Fibroblast of the conjunctiva (primary cell): ENCODE measurements at places on chromosomes 5 and 9.
A peak's percentile ranks its signal among the peaks of the same experiment; 100 is the strongest.

GRCh38 chr5:157372472-157372822 lies 87.6 kb upstream of the NIPAL4 start:
- no peak for DNase-seq

DNA sequence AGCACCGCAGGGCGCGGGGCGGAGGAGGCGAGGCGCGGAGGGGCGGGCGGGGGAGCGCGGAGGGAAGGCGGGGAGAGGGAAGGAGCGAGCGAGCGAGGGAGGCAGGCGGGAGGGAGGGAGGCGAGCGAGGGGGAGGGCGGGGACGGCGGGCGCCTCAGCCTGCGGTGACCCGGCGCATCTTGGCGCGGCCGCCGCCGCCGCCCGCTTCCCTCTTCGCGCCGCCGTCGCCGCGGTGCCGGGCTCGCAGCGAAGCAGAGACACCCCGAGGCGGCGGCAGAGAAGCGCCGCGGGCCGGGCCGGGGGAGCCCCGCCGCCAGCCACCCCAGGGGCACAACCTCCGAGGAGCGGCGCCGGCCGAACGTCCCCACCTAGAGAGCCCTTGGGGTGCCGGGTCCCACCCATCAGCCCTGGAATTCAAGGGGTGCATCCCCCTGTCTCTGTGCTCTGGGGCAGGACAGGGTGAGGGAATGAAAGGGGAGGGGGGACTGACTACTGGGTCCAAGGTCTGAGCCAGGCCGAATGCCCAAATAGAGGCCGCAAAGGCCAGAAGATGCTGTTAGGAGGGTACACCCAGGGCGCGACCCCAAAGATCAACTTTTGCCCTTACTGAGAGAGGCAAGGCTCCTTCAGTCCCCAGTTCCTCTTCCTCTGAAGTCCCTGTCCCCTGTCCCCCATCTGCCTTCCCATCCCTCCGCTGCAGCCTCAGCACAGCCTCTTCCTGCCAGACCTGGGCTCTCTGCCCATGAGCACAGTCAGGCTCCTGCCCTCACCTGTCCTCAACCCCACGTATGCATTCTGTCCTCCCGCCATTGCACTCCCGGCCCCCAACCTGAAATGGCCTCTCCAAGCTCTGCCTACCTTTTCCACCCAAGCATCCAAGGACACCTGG lies at the start of gene ADAMTS2:
TSS of gene ADAMTS2 (minus strand) at position 29 of the 889 bp plus-strand sequence. CDS start 133 bp downstream, outside the sequence.
- peak; percentile 45 for DNase-seq

- peak; percentile 31 for DNase-seq
These were observed at the start of gene NDUFS6 for GRCh38 chr5:1801222-1801966. Gene NDUFS6 (plus strand): TSS chr5:1801407. CDS start chr5:1801418, 11 bp downstream.

DNA sequence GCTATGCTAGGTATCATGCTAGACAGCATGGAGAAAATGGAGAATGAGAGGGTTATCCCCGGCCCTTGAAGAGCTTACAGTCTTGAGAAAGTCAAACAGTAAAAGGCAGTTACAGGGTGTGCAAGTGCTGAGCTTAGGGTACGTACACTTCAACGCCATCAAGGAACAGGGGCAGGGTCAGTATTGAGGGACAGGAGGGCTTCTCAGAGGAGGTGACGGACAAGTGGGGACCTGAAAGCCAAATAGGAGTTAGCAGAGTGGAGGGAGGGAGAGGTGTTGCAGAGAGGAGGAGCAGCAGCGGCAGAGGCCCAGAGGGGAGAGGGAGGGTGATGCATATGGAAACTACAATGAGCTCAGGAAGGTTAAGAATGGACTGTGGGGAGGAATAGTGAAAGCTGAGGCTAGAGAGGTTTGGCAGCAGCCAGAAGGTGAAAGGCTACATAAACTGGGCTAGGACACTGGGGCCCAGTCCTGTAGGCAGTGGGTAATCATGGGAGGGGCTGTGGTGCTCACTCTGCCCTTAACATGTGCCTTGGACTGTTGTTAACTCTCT lies 88.0 kb downstream of the NRG2 start:
- DNase-seq = no peak

GRCh38 chr9:70557661-70558369 lies 143.4 kb upstream of the KLF9 start:
- no peak for DNase-seq

- no peak for DNase-seq
These were observed 43.6 kb downstream of the CCDC192 start for GRCh38 chr5:127746756-127747155.

GRCh38 chr9:128121924-128122808 lies 5.4 kb downstream of the PTGES2 start:
- no peak for DNase-seq

DNA sequence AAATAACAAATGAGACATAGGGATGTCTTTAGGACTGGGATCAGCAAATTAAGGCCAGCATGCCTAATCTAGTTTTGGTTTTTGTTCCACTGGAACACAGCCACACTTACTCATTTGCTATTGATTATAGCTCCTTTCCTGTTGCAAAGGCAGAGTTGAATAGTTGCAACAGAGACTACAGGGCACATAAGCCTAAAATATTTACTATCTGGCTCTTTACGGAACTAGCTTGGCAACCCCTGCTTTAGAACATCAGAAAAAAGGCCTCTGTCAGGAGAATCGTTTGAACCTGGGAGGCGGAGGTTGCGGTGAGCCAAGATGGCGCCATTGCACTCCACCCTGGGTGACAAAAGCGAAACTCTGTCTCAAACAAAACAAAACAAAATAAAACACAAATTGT lies 384.8 kb downstream of the ELAVL2 start:
- DNase-seq = no peak

GRCh38 chr5:5192681-5193080 lies 52.6 kb downstream of the ADAMTS16 start:
- no peak for DNase-seq

DNA sequence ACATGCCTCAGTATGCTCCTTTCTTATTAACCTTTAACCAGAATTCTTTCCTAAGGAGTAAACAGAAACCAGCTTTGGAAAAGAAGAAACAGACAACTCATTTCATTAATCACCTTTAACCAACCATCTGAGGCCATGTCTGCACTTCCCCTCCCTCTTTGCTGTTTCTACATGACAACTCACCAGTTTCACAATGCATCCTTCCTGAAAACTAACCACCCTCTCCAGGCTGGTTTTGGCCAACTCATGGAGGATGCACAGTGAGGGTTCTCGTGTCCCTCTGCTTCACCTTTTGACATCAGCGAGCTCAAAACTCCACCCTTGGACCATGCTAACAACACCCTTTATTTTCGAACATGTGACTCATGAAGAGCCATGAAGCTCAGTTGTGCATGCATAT lies 244.1 kb downstream of the ELAVL2 start:
- DNase-seq = no peak

- DNase-seq = peak; percentile 4
These were observed 66.0 kb downstream of the HMCN2 start for GRCh38 chr9:130331573-130331972.

DNA sequence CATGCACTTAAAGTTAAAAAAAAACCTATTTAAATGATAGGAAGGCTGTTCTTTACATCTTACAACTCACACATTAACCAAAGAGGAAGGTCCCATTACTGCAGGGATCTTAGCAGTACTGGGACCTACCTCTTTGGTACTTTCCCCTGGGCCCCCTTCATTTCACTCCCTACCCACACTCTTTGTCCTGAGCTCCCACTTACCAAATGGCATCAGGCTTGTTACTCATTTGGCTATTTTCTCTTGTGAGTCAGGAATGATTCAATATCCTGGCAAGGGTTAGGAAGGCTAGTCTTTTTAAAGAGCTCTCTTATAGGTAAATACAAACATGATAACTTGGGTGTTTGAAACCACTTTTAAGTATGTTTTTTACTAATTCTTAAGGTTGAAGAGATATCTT lies 117.4 kb upstream of the ELL2 start:
- peak; percentile 86 for DNase-seq

DNA sequence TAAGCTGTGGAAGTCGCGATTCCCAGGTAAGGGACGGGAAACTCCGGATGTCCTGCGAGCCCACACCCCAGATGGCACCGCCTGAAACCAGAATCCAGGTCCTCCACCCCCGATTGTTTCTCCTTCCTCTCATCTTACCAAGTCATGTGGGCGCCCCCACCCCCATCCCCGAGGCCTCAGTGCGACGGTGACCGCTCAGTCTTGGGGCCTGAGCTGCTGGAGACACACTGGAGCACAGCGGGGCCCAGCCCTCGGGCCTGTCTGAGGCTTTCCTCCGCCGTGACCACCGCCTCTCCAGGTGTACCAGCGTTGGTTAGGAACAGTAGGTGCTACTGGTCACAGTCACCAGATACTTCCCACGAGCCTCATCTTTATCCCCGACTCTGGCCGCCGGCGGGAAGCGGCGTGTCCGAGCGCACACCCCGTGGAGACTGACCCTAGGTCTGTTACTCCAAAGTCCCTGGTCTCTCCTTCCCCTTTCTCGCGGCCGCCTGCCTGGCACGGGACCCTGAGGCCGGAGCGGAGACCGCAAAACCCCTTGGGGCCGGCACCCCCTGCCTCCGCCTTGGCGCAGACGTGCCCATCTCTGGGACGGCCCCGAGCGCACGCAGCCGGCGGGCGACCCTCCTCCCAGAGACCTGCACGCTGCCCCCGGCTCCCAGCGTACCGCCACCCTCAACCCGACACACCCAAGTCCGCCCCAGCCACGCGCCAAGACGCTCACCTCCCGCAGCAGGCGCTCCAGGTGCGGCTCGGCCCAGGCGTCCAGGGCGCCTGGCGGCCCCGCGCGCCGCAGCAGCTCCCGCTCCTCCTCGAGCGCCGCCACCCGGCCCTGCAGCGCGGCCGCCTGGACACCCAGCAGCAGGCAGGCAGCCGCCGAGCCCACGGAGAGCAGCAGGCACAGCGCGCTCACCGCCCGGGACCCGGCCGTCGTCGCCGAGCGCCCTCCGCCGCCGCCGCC lies 733 bp downstream of the COL23A1 start:
- no peak for DNase-seq

DNA sequence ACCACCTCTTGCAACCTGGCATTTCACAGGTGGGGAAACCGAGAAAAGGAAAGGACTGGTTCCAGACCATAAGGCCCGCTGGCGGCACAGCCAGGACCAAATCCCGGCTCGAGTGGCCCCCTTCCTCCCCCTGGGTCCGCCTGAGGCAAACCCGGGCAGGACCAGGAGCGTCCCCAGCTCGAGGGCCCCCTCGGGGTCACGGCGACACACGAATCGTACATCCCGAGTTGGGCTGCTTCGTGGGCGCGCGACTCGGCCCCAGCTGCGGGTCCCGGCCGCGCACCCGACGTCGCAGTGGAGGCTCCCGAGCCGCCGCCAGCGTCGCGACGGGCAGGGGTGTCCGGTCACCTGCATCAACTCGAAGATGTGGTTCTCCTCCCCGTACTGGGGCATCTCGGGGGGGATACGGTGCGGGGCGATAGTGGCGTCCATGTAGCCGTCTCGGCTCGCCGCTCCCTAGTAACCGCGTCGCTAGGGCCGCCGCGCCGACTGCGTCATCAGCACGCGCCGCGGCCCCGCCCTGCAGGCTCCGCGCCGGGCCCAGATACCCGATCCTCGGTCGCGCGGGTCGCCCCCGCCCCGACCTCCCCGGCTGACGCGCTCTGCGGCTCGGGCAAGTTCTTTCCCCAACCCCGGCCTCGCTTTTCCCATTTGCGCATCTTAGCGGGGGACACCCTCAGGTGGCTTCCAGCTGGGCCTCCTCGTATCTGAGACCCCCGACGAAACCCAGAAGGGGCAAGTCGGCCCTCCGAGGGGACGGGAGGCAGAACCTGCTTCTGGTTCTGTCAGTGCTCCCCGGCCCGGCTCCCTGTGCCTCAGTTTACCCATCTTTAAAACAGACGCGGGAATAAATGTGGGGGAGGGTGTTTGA lies at the start of gene AK8:
TSS of gene AK8 (minus strand) at position 461 of the 871 bp plus-strand sequence. CDS start at position 432, 29 bp downstream.
- peak; percentile 30 for DNase-seq

DNA sequence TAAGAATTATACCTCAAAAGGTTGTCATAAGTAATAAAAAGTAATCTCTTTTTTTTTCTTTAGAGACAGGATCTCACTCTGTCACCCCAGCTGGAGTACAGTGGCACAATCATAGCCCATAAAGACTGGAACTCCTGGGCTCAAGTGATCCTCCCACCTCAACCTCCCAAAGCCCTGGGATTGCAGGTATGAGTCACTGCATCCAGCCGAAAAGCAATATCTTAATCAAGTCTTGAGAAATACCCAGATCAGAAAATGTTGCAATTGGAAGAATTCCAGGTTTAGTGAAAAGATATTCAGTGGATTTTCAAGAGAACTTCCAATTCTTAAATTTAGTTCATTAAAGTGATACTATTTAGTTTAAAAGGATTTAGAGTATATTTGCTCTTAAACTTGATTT lies 40.9 kb upstream of the IDNK start:
- DNase-seq = peak; percentile 50

GRCh38 chr5:63613442-63613841 lies 348.8 kb downstream of the HTR1A start:
- DNase-seq = no peak

DNA sequence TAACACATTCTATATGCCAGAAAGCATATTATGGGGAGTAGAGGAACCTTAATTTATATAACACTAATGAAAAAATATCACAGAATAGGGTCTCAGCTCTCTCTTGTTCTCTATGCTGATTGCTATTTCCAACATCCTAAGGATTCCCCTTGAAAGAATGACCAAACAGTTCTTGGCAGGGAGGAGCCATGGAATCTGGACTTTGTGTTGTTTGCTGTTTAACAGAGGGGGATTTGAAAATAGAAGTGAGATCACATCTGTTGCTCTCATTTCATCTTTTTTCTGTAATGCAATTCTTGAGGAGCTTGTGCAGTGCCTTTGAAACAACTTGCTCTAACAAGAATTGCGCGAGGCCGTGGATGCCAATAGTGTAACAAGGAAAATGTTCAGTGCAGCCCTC lies 755.3 kb downstream of the TLE1 start:
- no peak for DNase-seq

GRCh38 chr9:123073991-123074422 lies 40.5 kb downstream of the GPR21 start:
- DNase-seq = peak; percentile 17

DNA sequence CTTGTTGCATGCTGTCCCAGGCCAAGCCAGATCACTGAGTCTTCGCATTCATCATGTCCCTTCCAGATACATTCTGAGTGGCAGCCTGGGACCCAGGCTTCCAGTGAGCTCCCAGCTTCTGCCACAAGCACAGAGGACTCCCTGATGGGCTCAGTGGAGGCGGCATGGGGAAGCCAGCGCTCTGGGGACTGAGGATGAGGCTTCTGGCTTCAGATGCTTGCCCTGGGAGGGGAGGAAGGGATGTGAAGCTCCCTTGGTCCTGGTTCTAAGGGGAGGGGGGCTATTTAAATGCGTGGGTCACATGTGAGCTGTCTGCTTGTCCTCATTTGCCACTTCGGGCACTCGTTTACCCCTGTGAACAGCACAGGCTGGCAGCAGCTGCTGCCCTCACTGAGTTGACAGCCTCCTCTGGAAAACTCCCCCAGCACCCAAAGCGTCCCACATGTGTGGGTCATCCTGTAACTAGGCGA lies 174.0 kb downstream of the NR3C1 start:
- DNase-seq = no peak
